Activated T-helper 1 cell treated with anti-CD3 and anti-CD28 coated beads, Interleukin-2, amount 50 U/mL, for 16 hours (primary cell): ENCODE measurements at places on chromosomes 11 and 22.

DNA sequence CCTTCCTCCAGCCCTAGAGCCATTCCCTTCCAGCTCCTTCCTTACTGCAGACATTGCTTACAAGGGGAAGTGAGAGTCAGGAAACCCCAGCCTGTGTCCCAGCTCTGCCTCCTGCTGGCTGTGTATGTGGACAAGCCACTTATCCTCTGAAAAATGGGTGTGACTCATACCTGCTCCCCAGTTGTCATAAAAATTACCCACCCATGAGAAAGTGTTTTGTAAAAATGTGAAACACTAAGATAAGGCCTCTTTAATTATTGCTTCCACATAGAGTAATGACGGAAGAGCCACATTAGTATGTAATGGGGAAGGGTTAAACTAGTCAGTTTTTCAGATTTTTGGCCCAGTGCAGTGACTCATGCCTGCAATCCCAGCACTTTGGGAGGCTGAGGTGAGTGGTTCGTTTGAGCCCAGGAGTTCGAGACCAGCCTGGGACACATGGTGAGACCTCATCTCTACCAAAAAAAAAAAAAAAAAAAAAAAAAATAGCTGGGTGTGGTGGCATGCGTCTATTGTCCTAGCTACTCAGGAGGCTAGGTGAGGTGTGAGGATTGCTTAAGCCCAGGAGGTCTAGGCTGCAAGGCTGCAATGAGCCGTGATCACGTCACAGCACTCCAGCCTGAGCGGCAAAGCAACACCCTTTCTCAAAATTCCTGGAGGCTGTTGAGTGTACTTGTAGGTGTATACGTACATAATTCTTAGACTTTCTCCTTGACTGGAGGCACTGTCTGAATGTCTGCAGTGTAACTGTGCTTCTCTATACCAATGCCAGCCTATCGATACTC is 84.9 kb downstream of the CTTN start:
- DNase-seq: no peak

- no peak for DNase-seq
These were observed 162.8 kb downstream of the NCAM1 start for GRCh38 chr11:113124006-113124405.

DNA sequence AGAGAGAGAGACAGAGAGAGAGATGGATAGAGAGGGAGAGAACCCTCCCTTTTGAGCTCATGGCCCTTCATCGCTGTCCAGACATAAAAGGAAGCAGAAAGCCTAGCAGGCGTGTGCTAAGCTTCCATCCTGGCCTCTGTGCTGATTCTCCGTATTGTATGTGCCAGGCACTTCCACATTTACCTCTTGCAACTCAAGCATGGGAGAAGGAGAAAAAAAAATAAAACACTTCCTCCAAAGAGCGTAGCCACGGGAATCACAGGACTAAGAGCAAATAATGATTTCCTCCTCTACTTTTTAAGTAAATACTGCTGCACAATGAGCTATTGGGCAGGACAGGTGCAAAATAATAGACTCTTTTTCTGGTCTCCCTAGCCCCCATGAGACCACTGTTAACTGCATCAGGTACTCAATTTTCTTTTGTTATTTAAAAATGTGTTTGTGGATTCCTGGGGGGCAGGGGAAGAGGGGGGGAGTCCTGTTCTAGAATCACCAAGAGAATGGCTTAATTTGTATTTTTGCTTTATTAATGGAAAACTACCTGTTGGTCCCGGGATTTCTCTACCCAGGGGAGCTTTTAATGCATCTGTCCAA is 154.3 kb downstream of the NXPE2 start:
- no peak for DNase-seq

GRCh38 chr11:2314136-2314524 is 12.3 kb downstream of the TSPAN32 start:
- DNase-seq: no peak

- no peak for DNase-seq
These were observed 242.3 kb downstream of the SWAP70 start for GRCh38 chr11:9905960-9906791.

- no peak for DNase-seq
These were observed 625.9 kb upstream of the CADM1 start for GRCh38 chr11:116130122-116130521.

- DNase-seq: no peak
These were observed 94.9 kb downstream of the SCN3B start for GRCh38 chr11:123559523-123559955.

DNA sequence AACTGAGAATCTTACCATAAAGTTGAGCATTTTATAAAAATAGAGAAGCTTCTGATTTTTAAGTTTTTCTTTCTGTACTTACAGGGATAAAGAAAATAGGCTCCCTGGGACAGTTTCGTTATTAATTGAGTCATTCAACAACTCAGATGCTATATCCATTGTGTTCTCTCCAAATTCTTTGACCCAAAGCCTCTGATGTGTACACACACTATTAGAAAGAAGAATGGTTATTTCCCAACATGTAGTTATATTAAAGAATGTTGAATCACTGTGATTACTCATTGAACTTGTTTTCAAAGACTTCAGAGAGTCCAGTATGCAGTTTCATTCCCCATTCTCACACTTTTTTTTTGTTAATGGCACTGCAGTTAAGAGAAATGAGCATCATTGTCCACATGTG is 734.3 kb upstream of the ARHGAP42 start:
- no peak for DNase-seq

DNA sequence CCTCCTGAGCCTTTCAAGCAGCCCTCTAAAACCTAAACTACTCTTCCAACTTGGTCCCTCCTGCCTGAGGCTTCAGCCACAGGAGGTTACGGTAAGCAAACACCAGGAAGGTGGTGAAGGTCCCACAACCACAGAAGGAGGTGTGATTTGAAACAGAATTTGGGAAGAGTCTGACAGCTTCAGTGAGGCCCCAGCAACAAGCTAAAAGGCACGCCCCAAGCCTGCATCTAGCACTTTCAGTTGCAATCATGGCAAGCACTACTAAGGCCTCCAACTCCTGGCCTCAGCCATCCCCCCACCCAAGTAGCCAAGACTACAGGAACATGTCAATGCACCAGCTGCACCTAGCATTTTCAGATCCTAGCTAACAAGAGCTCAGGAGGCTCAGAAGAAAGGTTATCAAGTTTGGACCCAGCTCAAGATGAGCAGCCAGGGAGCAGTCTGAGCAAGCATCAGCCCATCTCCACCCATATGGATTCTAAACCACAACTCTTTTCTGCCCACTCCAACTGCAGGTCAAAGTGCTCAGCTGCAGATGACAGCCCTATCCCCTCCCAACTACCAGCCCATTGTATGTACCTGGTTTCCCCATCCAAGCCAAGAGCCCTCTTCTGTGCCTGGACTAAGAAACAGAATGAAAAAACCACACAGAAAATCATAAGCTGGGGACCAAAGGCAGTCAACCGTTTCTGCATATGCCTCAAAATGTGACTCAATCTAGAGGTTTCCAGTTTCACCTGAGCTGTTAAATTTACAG is 10.4 kb upstream of the AHNAK start:
- no peak for DNase-seq

DNA sequence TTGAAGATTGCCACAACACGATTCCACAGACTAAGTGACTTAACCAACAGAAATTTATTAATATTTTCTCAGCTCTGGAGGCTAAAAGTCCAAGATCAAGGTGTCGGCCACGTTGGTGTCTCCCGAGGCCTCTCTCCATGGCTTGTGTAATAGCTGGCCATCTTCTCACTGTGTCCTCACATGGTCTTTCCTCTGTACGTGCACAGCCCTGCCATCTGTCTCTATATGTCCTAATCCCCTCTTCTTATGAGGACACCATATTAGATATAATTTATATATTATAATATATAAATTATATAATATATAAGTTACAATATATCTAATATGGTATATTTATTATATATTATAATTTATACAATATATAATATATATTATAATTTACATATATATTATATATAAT is 25.1 kb upstream of the SCGB1A1 start:
- no peak for DNase-seq

GRCh38 chr11:94449029-94449428 is 44.6 kb downstream of the MRE11 start:
- DNase-seq: no peak

- DNase-seq: no peak
These were observed 99.4 kb upstream of the BLID start for GRCh38 chr11:122215244-122215992.

DNA sequence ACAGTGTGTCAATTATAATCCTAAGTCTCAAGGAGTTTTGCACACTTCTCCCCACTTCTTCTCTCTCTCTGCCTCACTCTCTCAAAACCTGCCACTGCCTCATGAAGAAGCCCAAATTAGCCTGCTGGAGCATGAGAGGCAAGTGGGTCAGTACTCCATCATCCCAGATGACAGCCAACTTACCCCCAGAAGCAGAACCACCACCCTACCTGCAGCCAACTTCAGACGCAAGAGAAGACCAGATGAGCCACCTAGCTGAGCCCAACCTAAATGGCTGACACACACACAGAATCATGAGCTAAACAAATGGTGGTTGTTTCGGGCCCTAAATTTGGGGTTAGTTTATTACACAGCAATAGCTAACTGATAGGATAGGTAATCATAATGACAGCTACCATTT is 61.2 kb downstream of the CD82 start:
- DNase-seq: no peak

DNA sequence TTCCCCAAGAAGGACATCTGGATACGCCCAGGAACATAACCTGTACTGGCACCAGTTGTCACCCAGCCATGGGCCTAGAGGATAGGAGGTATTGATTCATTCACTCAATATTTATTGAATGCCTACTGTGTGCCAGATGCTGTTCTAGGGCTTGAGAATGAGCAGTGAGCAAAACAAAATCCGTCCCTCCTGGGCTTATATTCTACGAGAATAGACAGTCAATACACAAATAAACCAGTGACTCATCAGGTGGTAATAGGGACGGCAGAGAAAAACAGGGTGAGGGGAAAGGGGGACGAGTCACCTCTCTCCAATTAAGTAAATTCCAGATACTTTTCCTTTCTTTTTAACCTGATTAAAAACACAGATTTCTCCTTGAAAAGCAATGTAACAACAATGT is 103.5 kb downstream of the MICAL2 start:
- DNase-seq: no peak

GRCh38 chr11:131688048-131688693 is 317.8 kb downstream of the NTM start:
- DNase-seq: no peak

- no peak for DNase-seq
These were observed 30.5 kb downstream of the KCNQ1 start for GRCh38 chr11:2475136-2475918.

- no peak for DNase-seq
These were observed 11.6 kb upstream of the MS4A6A start for GRCh38 chr11:60194511-60194910.

DNA sequence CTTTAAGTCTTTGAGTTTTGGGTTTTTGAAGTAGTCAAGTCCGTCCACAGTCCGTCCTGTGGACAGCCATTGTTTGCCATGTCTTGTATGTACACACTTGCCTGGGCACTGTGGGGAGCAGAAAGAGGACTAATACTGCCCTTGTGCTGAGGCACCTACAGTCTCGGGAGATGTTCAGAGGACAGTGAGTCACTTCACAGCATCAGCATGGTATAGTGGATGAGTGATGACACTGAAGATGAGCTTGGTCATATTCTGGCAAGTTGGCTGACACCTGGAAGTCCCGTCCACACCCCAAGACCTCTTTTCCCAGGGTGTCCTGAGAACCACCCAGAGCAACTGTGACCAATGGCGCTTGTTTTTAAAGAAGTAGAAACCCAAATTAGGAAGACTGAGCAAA is 29.2 kb downstream of the NF2 start:
- no peak for DNase-seq

DNA sequence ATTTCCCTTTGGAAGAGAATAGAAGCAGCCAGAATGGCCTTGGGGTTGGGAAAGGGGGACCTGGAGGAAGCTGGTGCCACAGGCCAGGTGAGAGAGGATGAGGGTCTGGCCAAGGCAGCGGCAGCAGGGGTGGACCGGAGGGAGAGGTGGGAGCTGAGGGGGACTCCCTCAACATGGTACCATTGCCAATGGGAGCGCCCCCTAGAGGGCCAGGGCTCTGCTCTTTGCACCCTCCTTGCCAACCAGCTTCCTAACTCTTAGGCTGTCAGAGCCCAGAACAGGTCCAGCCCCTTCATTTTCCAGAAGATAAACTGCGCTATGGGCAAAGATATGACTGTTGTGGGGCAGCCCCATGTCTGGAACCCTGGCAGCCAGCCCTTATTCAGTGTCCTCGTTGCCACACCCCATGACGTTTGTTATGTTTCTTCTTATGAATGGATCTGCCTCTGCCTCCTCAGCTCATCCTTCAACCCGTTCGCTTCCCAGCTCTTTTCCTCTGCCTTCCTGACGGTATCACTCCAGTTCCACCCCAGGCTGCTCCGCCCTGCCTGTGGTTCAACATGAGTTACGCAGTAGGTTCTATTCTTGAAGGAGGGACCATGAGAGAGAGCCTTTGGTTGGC is 185.2 kb downstream of the GRIK4 start:
- no peak for DNase-seq

- no peak for DNase-seq
These were observed 9.7 kb downstream of the ASCL2 start for GRCh38 chr11:2260491-2261364.

DNA sequence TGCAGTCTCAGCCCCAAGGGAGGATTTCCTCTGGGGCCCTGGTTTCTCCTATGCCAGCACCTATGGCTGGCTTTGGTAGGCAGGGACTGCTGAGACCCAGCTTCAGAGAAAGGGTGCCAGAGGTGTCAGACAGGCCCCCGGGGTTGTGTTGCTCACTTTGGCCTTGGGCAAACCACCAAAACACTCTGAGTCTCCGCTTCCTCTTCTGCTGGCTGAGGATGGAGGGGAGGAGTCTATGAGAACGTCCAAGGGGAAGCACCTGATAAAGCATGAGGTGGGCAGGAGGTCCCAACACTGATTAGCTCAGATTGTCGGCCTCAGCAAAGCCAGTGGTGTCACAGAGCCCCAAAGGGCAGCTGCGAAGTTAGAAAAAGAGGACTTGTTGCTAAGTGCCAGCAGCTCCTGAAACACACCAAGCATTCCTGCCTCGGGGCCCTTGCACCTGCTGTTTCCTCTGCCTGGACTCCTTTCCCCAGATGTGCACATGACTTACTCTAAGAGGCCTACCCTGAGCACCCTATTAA is 10.5 kb downstream of the SMTNL1 start:
- DNase-seq: no peak

GRCh38 chr22:18035751-18036150 is 11.4 kb upstream of the MICAL3 start:
- no peak for DNase-seq

- DNase-seq: no peak
These were observed 264.9 kb downstream of the BRD1 start for GRCh38 chr22:49562685-49563249.

GRCh38 chr11:44955015-44955738 is 4.5 kb upstream of the TP53I11 start:
- no peak for DNase-seq

GRCh38 chr11:13209379-13209778 is 68.2 kb upstream of the BMAL1 start:
- DNase-seq: no peak

GRCh38 chr11:61793829-61794204 is 1.1 kb downstream of the FEN1 start:
- no peak for DNase-seq

GRCh38 chr11:69662806-69663205 is 12.3 kb downstream of the LTO1 start:
- DNase-seq: no peak
